ENCODE measurements at places on chromosomes 12 and 14.
A peak's percentile ranks its signal among the peaks of the same experiment; 100 is the strongest.

- DNase-seq = no peak
Observed at GRCh38 chr12:104354167-104354867, 50.8 kb downstream of the EID3 start.

- no peak for DNase-seq
Observed at GRCh38 chr12:32302218-32303173, 96.9 kb upstream of the FGD4 start.

DNA sequence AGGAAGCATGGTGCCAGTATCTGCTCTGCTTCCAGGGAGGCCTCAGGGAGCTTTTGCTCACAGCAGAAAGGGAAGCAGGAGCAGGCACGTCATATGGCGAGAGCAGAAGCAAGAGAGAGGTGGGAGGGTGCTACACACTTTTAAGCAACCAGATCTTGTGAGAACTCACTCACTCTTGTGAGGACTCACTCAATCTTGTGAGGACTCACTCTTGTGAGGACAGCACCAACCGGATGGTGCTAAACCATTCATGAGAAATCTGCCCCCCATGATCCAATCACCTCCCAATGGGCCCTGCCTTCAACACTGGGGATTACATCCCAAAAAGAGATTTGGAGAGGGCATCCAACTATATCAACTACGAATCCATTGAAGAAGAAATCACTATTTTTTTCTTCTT lies 34.3 kb upstream of the LMNTD1 start:
- no peak for DNase-seq

- DNase-seq = no peak
Observed at GRCh38 chr12:71456316-71456715, 16.7 kb downstream of the LGR5 start.

- no peak for DNase-seq
Observed at GRCh38 chr12:64538121-64538520, 72.2 kb upstream of the RASSF3 start.

DNA sequence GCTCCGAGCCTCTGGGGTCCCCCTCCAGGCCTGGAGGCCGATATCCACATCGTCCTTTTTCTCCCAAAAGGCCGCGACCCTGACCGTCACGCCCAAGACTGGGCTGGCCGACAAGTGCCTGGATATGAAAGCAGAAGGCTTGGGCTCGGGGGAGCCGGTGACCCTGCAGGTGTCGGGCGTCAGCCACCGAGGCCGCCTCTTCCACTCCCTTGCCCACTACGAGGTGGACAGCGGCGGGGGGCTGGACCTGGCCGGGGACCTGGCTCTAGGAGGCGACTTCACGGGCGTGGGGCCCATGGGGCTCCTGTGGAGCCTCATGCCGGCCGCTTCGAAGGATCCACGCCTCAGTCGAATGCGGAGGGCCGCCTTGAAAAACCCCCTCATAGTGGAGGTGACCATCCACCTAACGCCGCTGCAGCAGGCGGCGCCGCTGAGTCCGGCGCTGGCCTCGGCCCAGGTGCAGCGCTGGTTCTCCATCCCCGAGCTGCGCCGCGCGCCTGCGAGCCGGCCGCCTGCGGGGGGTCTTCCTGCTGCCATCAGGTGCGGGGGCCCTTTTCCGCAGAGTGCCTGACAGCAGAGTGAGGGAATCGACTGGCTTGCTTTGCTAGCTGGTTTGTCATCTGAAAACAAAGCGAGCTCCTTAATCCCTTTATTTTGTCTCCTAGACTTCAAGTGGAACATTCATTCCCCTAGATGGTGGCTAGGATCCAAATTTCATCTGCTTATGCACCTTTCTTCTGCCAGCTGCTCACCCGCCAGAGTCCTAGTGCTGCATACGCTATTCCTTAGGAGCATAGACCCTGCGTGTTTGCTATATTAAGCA lies 10.6 kb upstream of the DNAL1 start:
- no peak for DNase-seq

- DNase-seq = no peak
Observed at GRCh38 chr14:78356391-78356790, 186.2 kb downstream of the NRXN3 start.

GRCh38 chr12:118537481-118537917 lies 161.1 kb downstream of the SUDS3 start:
- no peak for DNase-seq

DNA sequence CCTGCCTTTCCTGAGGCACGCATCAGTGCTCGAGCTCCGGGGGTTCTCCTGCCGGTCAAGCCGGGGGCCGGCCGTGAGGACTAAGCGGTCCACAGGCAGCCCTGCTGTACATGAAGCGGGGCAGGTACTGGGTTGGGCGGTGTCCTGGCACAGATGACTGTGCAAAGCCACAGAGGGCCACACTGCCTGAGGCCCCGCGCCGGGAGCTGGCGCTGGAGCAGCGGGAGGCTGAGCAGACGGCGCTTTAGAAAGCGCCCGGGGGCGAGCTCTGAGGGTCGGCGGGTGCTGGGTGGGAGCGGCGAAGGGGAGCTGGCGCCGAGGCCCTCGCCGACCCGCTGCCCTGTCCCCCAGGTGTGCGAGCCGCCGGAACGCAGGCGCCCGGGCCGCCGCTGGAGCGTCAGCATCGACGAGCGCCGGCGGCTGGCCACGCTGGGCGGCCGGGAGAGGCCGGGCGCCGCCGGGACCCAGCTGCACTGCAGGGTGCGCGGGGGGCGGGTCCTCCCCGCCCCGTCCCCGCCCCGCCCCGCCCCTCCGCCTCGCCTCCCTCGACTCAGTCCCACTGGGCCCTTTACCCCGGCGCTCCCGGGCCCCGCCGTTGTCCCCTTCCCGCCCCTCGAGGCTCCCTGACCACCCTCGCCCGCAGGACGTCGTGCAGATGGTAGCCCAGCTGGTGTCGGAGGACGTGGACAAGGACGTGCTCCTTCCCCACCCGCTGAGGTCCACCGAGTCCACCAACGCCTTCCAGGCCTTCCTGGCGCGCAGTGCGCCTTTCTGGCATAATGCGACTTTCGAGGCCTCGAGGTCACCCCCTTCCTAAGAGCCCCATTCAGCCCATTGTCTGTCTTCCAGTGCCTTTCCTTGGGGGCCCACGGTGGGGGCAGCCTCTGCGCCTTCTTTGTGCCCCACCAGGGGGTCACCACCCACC lies 8.3 kb upstream of the MTA1 start:
- no peak for DNase-seq

DNA sequence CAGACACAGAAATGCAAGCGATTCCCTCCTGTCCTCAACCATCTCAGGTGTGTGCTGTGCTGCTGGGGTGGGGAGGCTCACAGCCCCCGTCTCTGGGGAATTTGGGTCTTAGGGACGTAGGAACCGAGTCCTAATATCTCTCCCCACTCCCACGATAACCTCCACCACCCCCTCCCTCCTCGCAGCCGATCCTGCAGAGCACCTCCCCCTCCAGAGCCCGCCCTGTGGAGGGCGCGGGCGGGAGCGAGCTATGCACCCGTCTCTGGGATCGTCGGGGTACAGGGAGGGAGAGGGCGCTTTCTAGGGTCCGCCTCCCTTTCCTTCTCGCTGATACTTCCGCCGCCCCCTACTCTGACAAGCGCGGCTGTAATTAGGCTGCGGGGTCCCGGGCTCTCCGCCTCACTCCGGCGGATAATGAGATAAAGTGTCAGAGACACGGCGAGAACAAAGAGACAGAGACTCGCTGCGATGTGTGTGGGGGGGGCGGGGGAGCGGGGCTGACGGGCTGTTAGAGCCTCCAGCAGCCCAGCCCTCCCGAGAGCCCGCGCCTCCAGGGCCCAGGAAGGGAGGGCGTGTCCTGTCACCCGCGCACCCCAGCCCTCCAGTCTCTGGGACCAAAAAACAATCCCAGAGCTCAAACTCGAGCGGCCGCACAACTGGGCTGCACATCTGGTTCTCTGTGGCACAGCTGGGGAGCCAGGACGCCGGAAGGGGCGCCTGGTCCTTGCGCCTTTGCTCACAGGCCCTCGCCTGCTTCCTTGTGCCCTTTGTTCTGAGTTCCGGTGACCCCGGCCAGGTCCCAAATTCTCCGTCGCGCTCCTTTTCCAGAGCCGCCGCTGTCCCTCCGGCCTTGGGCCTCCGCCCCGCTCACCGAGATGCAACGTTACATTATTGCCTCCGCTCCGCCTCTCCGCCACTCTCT lies 8.7 kb downstream of the SHMT2 start:
- no peak for DNase-seq

GRCh38 chr14:35072226-35072625 lies 26.2 kb downstream of the FAM177A1 start:
- DNase-seq = peak; percentile 2

DNA sequence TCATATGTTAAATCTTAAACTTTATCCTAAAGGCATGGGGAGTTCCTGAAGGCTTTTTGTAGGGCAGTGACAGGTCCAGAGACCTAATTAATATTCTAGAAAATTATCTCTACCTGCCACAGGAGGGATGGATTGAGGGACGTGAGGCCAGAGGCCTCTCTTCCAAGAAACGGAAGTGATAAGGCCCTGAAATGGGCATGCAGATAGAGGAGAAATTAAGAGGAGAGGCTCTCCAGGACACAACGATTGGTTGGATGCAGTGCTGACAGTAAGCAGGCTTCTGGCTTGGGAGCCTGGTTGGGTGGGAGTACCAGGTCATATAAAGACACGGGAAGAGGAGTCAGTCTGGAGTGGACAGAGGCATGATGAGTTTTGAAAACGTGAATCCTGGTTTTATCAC lies 3.1 kb upstream of the BORCS5 start:
- no peak for DNase-seq

GRCh38 chr14:56821805-56822610 lies 11.7 kb upstream of the OTX2 start:
- DNase-seq = no peak

DNA sequence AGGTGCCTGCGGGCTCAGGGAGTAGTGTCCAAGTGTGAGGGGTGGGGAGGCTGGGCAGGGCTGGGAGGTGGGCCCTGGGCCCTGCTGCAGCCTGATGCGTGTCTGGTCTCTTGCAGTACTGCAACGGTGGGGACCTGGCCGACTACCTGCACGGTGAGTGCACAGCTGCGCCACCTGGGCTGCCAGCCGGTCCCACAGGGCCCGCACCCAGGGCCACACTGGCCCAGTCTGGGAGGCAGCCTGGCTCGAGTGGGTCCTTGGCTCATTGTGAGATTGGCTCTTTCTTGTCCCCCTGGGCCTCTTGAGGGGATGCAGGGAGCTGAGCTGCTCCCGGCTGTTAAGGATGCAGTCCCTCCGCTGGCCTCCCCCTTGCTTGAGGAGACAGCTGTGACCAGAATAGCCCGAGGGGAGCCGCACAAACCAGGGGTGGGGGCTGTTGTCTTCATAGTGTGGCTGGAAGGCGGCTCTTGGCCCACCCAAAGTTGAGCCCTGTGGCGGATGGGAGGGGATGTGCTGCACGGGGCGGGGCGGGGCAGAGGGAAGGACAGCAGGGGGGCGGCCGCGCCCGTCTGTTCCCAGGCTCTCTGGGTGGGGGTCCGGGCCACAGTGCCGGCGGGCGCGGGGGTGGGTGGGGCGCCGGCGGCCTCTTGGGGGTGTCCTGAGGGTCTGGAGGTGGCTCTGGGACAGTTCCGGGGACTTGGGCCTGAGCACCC lies 13.1 kb downstream of the ULK1 start:
- no peak for DNase-seq

GRCh38 chr14:59728304-59728703 lies 142.3 kb downstream of the RTN1 start:
- DNase-seq = no peak

- DNase-seq = no peak
Observed at GRCh38 chr12:30019366-30020140, 235.8 kb upstream of the TMTC1 start.

DNA sequence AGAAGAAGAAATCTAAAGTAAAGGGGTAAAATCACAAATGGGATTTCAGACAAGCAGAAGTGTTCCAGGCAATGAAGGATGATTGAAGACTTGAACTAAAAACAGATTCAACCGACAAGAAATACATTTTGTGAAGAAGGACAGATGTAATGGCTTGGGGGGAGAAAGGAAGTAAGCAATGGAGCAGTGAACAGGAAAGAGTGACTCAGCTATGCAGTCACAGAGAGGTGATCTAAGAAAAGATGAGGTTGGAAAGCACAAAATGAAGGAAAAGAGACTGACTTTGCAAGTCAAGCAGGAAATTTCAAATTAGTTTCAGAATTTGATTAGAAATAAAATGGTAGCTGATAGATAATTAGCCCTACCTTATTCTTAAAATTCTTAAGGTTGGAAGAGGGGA lies 66.5 kb downstream of the PUS7L start:
- peak; percentile 43 for DNase-seq

DNA sequence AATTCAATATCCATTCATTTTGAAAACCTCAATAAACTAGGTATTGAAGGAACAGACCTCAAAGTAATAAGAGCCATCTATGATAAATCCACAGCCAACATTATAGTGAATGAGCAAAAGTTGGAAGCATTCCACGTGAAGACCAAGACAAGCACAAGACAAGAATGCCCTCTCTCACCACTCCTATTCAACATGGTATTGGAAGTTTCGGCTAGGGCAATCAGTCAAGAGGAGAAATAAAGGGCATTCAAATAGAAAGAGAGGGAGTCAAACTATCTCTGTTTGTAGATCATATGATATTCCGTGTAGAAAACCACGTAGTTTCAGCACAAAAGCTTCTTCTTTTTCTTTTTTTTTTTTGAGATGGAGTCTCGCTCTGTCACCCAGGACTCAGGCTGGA lies 550.3 kb downstream of the FSCB start:
- DNase-seq = peak; percentile 21

DNA sequence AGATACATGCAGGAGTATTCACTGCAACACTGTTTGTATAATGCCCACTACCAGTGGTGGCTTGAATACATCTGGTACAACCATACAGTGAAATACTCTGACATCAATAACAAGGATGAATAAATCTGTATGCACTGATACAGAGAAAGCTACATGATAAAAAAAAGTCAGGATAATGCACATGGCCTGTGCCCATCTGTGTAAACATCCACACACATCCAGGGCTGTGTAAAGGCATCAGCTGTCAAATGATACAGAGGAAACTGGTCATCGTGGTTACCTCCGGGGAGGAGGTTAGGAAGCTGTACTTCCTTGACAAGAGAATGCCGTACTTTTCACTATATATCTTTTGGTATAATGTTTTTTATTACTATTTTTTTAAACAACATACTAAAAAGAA lies 176.6 kb downstream of the FOXN3 start:
- peak; percentile 40 for DNase-seq

- DNase-seq = no peak
Observed at GRCh38 chr12:19191563-19191962, 62.0 kb downstream of the PLEKHA5 start.

GRCh38 chr12:109714141-109714912 lies 702 bp downstream of the FAM222A start:
- DNase-seq = peak; percentile 48

DNA sequence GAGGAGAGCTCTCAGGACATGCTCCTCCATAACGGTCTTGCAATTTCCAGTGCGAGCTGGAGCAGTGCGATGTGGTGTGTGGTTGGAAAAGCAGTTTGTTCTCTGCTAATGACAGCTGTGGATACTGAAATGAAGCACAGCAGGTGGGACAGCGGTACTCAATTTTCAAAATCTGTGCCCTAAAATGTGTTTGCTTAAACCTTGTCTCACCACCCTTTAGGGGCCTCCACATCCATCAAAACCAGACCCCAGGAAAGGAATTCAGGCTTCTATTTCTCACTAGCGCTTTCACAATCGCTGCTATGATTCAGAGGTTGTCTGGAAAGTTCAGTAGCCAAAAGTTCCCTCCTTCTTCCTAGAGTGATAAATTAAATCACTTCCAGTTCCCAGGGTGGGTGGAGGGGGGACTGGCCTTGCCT lies 440.8 kb downstream of the EGLN3 start:
- no peak for DNase-seq

- peak; percentile 49 for DNase-seq
Observed at GRCh38 chr14:22319526-22320361, 269.3 kb downstream of the DAD1 start.

- no peak for DNase-seq
Observed at GRCh38 chr12:48819986-48820725, 1.9 kb downstream of the CACNB3 start.
